Stimulated activated CD4-positive, alpha-beta T cell treated with anti-CD3 and anti-CD28 coated beads, Interleukin-1b, Interleukin-23, amount 100 ng/mL, for 24 hours (primary cell): ENCODE measurements at places on chromosomes 2 and 18.

- DNase-seq, result no peak
Observed at GRCh38 chr2:36388472-36388871, 32.9 kb downstream of the CRIM1 start.

DNA sequence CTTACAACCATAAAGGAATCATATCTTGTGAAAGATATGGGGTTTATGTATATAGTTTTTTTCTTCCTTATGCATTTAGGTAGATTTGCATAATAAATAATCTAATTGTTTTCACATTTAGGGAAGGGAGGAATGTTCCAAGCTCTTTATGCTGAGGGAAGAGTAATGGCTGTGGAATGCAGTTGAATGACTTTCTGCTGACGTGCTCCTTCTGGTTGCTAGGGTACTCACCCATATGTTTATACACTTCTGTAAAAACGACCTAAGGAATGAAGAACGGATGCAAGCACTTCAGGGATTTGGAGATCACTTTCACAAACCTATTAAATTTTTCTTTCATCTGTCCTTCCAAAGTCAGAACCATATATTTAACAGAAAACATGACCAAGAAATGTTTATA is 29.2 kb upstream of the PPP4R1 start:
- DNase-seq, result no peak

DNA sequence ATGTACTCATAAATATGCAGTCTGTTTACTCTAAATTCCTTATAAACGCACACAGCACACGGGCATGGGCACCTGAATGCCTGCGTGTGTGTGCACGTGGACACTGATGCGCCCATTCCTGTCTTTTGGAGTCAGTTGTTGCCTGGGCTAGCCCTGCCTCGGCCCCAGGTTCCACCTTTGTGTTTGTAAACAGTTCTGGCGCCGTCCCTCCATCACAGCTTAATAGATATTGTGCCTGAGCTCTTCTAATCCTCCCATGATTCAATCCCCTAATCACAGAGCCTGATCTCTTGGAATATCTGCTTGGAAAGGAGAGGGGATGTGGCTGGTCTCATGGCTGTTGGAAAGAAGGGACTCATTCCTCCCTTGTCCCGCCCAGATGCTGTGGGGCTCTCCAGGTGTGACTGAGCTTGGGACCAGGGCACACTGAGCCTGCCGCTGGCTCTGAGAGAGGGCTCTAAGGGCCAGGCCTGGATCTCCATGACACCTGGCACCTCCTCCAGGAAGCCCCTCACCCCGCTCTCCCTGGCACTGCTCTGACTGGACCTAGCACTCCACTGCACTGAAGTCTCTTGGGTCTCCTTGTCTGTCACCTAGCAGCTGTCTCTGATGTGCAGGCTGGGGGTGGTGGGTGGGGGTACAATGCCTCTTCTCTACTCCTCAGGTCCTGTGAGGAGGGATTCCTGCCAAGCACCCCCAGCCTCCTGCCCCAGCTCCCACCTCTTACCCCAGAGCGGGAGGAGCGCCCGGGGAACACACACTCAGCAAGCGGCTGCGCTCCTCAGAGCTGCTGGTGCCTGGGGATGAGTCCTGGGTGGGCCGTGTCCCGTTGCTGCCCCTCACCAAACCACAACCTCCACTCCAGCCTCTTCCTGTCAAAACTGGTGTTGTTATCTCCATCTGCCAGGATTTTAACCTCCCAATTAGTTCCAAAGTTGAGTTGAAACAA is 181.3 kb downstream of the INHBB start:
- no peak for DNase-seq

- DNase-seq, result no peak
Observed at GRCh38 chr2:189076120-189076519, 101.9 kb downstream of the COL3A1 start.

DNA sequence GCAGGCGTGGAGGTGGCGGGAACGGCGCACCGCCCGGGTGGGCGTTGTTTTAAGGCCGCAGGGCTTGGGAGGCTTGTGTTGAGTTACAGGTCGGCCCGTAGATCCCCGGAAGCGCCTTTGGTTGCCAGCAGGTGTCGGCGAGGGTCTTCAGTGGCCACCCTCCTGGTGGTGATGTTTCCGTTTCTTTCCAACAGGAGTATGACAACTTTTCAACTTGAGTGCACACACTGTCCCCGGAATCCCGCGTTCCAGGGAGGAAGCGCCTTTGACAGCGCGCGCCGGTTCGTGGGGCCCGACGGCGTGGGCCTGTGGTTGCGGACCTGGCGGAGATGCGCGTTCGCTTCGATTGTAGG is 1.0 kb upstream of the HDAC4 start:
- DNase-seq, result peak; percentile 28

DNA sequence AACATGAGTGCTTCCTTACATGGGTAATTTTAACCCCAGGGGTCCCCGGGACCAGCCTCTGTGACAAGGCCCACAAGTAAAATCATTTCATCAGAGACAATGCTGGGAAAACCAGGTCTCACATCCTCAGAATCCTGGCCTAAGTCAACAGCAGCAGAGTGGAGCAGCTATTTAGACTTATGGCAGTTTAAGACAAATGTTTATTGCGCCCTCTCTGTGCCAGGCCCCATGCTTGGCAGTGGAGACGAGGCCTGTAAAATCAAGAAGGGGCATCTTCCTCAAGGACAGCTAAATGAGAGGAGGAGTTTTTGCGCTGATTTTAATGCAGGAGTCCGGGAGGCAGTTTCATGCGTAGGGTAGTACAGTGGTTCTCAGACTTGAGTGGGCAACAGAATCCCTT is 56.0 kb upstream of the ACAA2 start:
- no peak for DNase-seq

GRCh38 chr2:188456114-188456909 is 164.6 kb downstream of the GULP1 start:
- DNase-seq, result no peak

GRCh38 chr18:66645983-66646382 is 42.1 kb upstream of the CDH19 start:
- DNase-seq, result no peak

DNA sequence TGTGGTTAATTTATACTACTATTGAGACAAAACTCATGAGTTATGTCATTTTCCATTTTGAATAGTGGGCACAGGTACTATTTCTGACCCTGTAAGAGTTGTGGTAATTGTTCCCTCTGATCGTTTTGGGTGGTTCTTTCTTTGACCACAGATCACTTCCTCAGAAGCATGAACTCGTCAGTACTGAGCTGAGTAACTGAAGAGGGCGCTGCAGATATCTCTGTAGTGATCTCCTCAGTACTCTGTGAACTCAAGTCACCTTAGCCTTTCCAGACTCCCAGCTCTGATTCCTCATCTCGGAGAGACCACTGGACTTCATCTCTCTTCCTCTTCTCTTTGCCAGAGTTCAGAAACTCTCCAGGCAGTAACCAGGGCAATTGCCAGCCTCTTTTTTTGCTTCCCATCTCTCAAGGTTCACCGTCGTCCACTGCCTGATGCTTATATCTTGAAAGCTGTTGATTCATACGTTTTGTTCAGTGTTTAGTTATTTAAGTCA is 9.4 kb upstream of the IL1RL1 start:
- DNase-seq, result no peak

- no peak for DNase-seq
Observed at GRCh38 chr2:21890041-21890440, 766.3 kb downstream of the TDRD15 start.

- peak; percentile 39 for DNase-seq
Observed at GRCh38 chr2:227766373-227766883, 20.7 kb downstream of the SCYGR8 start.

DNA sequence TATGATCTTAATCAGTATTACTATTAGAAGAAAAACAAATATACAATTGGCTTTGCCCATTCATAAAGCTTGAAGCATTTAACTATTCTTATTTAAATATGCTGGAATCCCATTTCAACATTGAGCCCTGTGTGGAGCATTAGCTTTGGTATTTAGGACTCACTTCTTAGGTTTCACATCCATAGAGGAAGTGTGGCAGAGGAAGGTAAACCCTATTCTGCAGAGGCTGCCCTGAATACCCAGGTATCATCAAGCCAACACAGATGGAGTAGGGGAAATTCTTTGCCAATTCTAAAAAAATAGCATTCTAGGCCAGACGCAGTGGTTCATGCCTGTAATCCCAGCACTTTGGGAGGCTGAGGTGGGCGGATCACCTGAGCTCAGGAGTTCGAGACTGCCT is 361.5 kb downstream of the FIGN start:
- DNase-seq, result no peak

GRCh38 chr2:223800908-223801307 is 36.5 kb downstream of the AP1S3 start:
- no peak for DNase-seq
